Natural killer cell treated with Interleukin-12 subunit alpha and Interleukin-12 subunit beta and Interleukin-15 and Interleukin-18, amount 100 ng/mL, for 72 hours (primary cell): ENCODE measurements at places on chromosomes 6 and 20.

GRCh38 chr6:36177166-36177565, 19.4 kb upstream of the BRPF3 start:
- H3K4me3 ChIP-seq: peak overlapping the region; percentile 50
- peaks cover 10% of the 10 kb centered on the region for H3K4me1 ChIP-seq
- H3K27ac ChIP-seq: peak overlapping the region; percentile 60
- peaks cover 18% of the 10 kb centered on the region for H3K36me3 ChIP-seq
- no peaks in the 10 kb centered on the region for H3K27me3 ChIP-seq

DNA sequence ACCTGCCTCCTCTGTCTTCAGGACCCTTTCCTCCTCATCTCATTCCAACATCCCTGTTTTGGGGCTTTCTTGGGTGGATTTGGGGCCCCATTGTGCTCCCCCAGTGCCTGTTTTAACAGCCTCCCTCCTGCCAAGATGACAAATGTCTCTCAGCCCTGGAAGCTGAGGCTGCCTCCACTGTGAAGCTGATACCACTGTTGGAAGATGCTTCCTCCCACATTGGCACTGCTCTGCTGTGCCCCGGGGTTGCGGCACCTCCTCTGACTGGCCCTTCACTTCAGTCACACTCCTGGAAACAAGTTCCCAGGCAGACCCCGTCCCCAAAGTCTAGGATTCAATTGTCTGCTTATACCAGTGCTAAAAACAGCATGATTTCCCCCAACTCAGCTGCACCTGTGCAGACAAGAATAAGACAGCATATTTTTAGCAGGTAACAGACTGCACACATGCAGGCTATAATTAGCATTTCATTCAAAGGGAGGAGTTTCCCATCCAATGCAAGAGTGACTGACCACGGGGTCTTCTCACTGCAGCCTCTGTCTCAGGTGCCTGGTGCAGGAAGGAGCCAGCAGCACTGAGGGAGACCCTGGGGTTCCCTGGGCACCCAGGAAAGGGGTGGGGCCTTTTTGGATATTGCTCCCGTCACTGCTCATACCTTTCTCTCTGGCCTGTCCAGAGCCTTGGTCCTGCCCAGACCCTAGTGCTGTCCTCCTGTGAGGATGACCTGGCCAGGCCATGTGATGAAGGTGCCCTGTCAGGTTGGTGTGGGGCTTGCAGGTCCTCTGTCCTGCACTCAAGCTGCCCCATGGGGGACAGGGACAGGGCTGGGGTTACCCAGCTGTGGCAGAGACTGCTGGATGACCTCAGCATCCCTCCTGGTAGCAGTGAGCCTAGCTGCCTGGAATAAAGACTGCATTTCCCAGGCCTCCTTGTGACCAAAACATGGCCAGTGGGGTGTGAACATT, 31.5 kb upstream of the SULF2 start:
- H3K27ac ChIP-seq: no peak overlapping the region
- DNase-seq: no peak
- no peaks in the 10 kb centered on the region for H3K4me1 ChIP-seq
- H3K27me3 ChIP-seq: peaks cover 52% of the 10 kb centered on the region
- H3K4me3 ChIP-seq: no peak overlapping the region

DNA sequence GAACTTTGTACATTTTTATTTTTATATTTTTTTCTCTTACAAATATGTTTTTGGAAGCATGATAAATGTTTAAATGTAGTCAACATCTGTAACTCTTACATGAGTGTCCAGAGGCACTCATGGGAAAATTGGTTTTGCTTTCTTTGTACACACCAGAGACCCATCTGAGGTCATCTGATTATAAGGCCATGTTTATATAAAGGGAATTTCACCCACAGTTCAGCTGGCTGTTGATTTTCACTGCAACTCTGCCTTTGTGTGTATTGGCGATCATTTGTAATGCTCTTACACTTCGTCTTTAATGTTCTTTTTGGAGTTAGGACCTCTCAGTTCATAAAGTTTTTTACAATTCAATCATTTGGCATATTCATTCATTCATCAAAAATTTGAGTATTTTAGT, 28.1 kb downstream of the RIOK1 start:
- no peak overlapping the region for H3K27ac ChIP-seq
- peaks cover 2% of the 10 kb centered on the region for H3K4me1 ChIP-seq
- H3K27me3 ChIP-seq: no peaks in the 10 kb centered on the region
- peaks cover 36% of the 10 kb centered on the region for H3K36me3 ChIP-seq

GRCh38 chr6:164563924-164564323, 745.5 kb downstream of the C6orf118 start:
- H3K27ac ChIP-seq: no peak overlapping the region
- DNase-seq: no peak
- no peaks in the 10 kb centered on the region for H3K4me1 ChIP-seq
- no peaks in the 10 kb centered on the region for H3K36me3 ChIP-seq
- no peak overlapping the region for H3K4me3 ChIP-seq

GRCh38 chr20:43840382-43841070, 74.1 kb upstream of the TOX2 start:
- no peak for DNase-seq
- no peaks in the 10 kb centered on the region for H3K36me3 ChIP-seq
- H3K27me3 ChIP-seq: peaks cover 37% of the 10 kb centered on the region

- peaks cover 9% of the 10 kb centered on the region for H3K27me3 ChIP-seq
- no peak overlapping the region for H3K4me3 ChIP-seq
- no peaks in the 10 kb centered on the region for H3K36me3 ChIP-seq
- DNase-seq: no peak
- no peak overlapping the region for H3K27ac ChIP-seq
Measured at GRCh38 chr6:56984361-56984760, 29.5 kb downstream of the BEND6 start.

- H3K4me3 ChIP-seq: no peak overlapping the region
- H3K27ac ChIP-seq: no peak overlapping the region
- no peak for DNase-seq
- no peaks in the 10 kb centered on the region for H3K36me3 ChIP-seq
Measured at GRCh38 chr6:162147805-162148204, 579.8 kb downstream of the PRKN start.

- H3K27me3 ChIP-seq: peaks cover 6% of the 10 kb centered on the region
- no peak for DNase-seq
- no peak overlapping the region for H3K27ac ChIP-seq
- no peak overlapping the region for H3K4me3 ChIP-seq
Measured at GRCh38 chr6:21908161-21908848, 314.8 kb downstream of the SOX4 start.

DNA sequence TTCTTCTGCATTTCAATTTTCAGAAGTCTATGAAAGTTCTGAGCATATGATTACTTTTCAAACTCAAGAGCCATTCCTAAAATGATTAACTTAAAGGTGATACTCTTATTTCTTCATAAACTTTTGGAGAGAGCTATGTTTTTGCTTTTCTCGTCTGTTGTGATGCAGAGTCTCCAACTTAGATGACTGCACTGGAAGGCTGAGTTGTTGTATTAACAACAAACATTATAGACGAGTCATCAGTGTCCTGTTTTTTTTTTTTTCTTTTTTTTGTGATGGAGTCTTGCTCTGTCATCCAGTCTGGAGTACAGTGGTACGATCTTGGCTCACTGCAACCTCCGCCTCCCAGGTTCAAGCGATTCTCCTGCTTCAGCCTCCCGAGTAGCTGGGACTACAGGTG, 101.9 kb downstream of the CD109 start:
- no peaks in the 10 kb centered on the region for H3K36me3 ChIP-seq
- H3K4me3 ChIP-seq: no peak overlapping the region
- DNase-seq: no peak
- H3K27ac ChIP-seq: no peak overlapping the region
- H3K4me1 ChIP-seq: no peaks in the 10 kb centered on the region

GRCh38 chr6:166440106-166440505, 57.4 kb upstream of the MPC1 start:
- H3K4me3 ChIP-seq: no peak overlapping the region
- peaks cover 34% of the 10 kb centered on the region for H3K27me3 ChIP-seq
- no peak for DNase-seq
- H3K4me1 ChIP-seq: peaks cover 10% of the 10 kb centered on the region
- no peaks in the 10 kb centered on the region for H3K36me3 ChIP-seq

- no peaks in the 10 kb centered on the region for H3K4me1 ChIP-seq
- H3K4me3 ChIP-seq: no peak overlapping the region
- H3K27ac ChIP-seq: no peak overlapping the region
- no peaks in the 10 kb centered on the region for H3K27me3 ChIP-seq
- no peaks in the 10 kb centered on the region for H3K36me3 ChIP-seq
Measured at GRCh38 chr6:164294047-164294784, 879.7 kb downstream of the QKI start.

- H3K4me3 ChIP-seq: no peak overlapping the region
- peaks cover 8% of the 10 kb centered on the region for H3K4me1 ChIP-seq
- H3K27me3 ChIP-seq: no peaks in the 10 kb centered on the region
- H3K27ac ChIP-seq: no peak overlapping the region
- no peaks in the 10 kb centered on the region for H3K36me3 ChIP-seq
Measured at GRCh38 chr20:49750611-49751396, 37.1 kb upstream of the B4GALT5 start.

GRCh38 chr6:84763886-84764331, 489 bp downstream of the TBX18 start:
- H3K27ac ChIP-seq: no peak overlapping the region
- peaks cover 38% of the 10 kb centered on the region for H3K27me3 ChIP-seq
- no peaks in the 10 kb centered on the region for H3K4me1 ChIP-seq
- no peak overlapping the region for H3K4me3 ChIP-seq
- H3K36me3 ChIP-seq: peaks cover 5% of the 10 kb centered on the region

GRCh38 chr6:53236241-53236640, 87.6 kb upstream of the GCM1 start:
- DNase-seq: no peak
- peaks cover 33% of the 10 kb centered on the region for H3K4me1 ChIP-seq
- peaks cover 5% of the 10 kb centered on the region for H3K36me3 ChIP-seq
- H3K27me3 ChIP-seq: no peaks in the 10 kb centered on the region
- H3K27ac ChIP-seq: no peak overlapping the region
- peak overlapping the region; percentile 73 for H3K4me3 ChIP-seq

DNA sequence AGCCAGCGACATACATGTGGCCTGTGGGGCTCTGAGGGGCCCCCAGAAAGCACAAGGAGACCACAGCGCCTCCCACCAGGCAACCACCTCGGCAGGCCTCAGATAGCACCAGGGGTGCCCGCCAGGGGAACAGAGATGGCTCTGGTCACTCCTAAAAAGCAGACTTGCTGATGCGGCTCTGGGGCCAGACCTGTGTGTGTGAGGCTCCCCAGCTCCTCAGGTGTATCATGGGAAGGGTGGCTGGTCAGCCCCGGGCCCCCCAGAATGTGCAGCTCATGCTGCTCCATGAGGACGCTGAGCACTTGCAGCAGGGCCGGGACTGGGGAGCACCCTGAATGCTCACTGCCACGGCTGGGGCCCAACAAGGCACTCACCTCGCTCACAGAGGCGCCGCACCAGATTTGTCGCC, 60.2 kb downstream of the PYGB start:
- no peak overlapping the region for H3K27ac ChIP-seq
- no peaks in the 10 kb centered on the region for H3K27me3 ChIP-seq
- no peak for DNase-seq
- H3K4me1 ChIP-seq: peaks cover 17% of the 10 kb centered on the region
- no peak overlapping the region for H3K4me3 ChIP-seq
- no peaks in the 10 kb centered on the region for H3K36me3 ChIP-seq

DNA sequence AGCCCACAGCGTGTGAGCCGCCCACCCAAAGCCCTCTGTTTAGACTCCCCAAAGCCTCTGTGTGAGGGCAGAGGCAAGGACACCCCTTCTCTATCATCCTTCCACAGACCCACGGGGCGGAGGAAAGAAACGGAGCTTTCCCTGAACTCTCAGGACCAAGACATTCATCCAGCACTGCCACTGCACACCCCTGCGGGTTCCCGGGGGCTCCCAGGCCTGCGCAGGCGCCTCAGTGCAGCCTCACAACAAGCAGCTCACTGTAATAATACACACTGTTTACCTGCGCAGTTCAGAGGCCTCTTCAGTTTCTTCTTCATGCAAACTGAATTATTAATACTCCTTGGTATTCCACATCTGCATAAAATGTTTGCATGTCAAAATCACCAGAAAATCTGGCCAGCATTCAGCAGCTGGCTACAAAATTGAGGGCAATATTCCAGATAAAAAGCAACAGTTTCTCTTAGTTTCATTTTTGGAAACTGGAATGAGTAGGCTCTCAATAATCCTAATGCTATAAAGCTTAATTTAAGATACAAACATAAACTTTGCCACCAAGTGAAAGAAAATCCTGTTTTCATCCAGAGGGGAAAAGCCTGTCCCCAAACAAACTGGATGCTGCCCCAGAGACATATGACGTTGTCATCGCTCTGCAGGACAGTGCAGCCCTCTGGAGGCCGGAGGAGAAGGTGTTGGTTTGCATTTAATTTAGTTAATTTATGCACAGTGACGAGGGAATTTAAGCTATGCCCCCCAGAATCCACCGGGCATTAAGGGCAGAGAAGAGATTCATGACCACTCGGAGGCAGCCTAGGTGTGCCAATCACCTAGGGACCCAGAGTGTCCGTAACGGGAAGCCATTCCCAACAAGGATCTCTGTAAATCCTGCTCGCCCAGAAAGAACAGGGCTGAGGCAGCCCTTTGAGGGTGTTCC, 45.3 kb downstream of the NINL start:
- H3K4me1 ChIP-seq: peaks cover 9% of the 10 kb centered on the region
- H3K36me3 ChIP-seq: no peaks in the 10 kb centered on the region
- H3K27me3 ChIP-seq: no peaks in the 10 kb centered on the region
- no peak for DNase-seq

GRCh38 chr6:18142591-18142861, 12.4 kb downstream of the TPMT start:
- no peaks in the 10 kb centered on the region for H3K27me3 ChIP-seq
- DNase-seq: no peak
- H3K27ac ChIP-seq: no peak overlapping the region
- H3K4me3 ChIP-seq: no peak overlapping the region
- H3K36me3 ChIP-seq: peaks cover 31% of the 10 kb centered on the region
- H3K4me1 ChIP-seq: no peaks in the 10 kb centered on the region

DNA sequence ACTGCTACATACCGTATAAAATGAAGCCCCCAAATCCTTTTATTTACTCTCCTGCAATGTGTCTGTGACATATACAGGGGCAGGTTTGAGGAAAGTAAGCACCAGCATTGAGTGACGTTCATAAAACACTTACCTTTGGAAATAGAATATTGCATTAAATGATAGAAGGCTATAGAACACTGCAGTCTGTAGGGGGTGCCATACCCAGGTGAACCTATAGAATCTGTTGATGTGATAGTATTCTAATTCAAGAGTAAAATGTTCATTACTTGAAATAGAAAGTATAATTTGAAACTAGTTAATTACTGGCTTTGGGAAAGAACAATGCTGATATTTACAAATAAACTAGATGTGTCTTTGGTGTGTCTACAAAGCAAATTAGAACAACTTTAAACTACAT, 47.0 kb upstream of the PRL start:
- no peaks in the 10 kb centered on the region for H3K27me3 ChIP-seq
- H3K36me3 ChIP-seq: no peaks in the 10 kb centered on the region
- H3K4me1 ChIP-seq: no peaks in the 10 kb centered on the region
- no peak overlapping the region for H3K27ac ChIP-seq
